ENCODE measurements at places on chromosomes 5 and 9.

GRCh38 chr5:179451114-179451827 is 99.1 kb upstream of the RUFY1 start:
- DNase-seq = no peak

- DNase-seq = no peak
Observed at GRCh38 chr9:110278080-110278707, 21.9 kb upstream of the TXN start.

- DNase-seq = no peak
Observed at GRCh38 chr5:91121347-91121993, 261.6 kb downstream of the ARRDC3 start.

- no peak for DNase-seq
Observed at GRCh38 chr5:130402906-130403305, 498.6 kb downstream of the CHSY3 start.

Measured in progenitor cell of endocrine pancreas (in vitro differentiated cells).